ENCODE measurements at places on chromosomes 4 and X.

- DNase-seq: no peak
Measured at GRCh38 chr4:5477613-5478012, 230.7 kb downstream of the EVC2 start.

- no peak for DNase-seq
Measured at GRCh38 chr4:152266831-152267480, 268.9 kb downstream of the FBXW7 start.

DNA sequence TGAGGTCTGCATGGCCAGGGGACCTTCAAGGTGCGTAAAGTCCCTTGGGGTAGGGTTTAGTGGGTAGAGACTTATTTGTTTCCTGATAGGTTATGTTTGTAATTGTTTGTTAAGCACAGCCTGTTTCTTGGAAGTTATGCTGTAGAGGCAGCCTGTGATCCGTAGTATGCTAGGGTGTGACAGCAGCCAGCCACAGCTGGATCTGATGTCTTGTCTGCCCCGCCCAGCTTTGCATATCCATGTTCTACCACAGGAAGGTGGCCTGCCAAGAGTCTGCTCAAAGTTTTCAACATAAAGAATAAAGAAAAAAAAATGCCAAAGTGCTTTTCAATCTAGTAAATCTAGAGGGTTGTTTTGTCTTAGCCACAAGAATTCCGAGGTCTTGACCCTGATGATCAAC is 19.1 kb upstream of the PRRG3 start:
- no peak for DNase-seq

DNA sequence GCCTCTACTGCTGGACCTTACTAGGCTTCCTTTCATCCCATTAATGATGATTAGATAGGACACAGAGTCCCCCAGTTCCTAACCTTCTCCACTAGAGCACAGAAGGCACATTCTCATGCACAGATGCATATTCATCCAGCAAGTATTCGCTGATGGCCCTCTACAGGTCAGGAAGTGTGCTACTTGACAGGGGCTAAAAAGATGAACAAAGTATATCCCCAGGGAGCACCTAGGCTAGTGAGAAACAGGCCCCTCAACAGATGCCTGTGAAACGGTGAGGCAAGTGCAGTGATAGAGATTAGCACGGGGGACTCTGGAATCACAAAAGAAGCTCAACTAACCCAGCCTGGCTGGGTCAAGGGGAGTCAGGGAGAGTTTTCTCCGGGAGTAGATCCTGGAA is 95.8 kb downstream of the MGST2 start:
- DNase-seq: no peak

- no peak for DNase-seq
Measured at GRCh38 chrX:106905064-106905708, 2.0 kb upstream of the RIPPLY1 start.

DNA sequence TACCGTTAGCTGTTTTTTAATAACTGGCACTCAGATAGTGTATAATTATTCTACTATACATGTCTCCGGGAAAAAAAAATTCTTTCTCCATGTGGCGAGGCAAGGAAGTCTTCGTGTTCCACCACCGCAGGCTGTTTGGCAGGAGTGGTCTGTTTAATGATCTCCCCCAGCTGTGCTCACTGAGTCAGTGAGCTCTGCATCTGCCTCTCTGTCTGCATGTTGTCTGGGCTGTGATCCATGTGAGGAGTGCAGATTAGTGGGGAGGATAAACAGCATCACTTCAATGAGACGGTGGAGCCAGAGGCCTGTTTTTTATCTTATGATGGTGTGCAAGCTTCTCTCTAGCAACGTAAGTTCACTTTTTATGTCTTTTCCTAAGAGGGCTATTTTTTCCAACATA is 69.8 kb downstream of the RPS3A start:
- DNase-seq: no peak

GRCh38 chr4:136036744-136037143 is 1495.5 kb downstream of the PCDH18 start:
- no peak for DNase-seq

DNA sequence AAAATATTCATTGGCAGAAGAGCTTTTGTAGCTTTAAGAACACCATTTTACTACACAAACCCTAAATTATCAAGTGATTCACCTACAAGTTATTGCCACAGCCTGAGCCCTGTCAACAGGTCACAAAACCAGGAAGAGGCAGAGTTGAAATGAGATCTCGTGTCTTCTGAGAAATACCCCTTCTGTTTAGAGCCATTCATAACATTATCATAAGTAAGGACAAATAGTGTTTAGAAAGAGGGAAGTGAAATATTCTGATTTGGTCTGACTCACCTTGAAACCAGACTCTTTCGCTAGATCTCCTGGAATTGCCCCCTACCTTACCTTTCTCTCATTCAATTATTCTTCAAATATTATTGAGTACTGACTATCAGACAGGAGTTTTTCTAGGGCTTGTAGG is 5.9 kb downstream of the ETDB start:
- DNase-seq: no peak

GRCh38 chr4:161336016-161336530 is 827.7 kb downstream of the FSTL5 start:
- no peak for DNase-seq

DNA sequence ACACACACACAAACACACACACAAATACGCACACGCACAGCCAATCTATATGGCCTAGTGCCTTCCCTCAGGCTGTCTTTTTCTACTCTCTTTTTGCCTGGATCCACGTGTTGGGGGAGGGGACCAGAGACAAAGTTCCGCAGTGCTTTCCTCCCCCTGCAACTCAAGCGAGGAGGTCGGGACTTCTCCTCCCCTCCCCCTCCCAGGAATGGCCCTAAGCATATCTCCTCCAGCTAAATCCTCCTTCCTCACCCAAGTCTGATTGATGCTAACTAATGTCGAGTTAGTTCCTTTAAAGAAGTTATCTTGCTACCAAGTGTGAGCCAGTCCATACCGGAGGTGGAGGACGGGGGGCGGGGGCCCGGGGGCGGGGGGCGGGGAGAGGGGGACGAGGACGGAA is 141.2 kb upstream of the ZIC3 start:
- no peak for DNase-seq

GRCh38 chr4:180485407-180485806 is 1757.8 kb upstream of the TENM3 start:
- DNase-seq: no peak

- DNase-seq: no peak
Measured at GRCh38 chrX:137547291-137547690, 18.6 kb upstream of the ZIC3 start.

Measured in stimulated activated CD4-positive, alpha-beta T cell treated with anti-CD3 and anti-CD28 coated beads, TNF-alpha, amount 100 ng/mL, for 48 hours (primary cell).